DND-41 (cell line): ENCODE measurements at places on chromosomes 3 and 15.

GRCh38 chr3:78204977-78205376, 1165.1 kb downstream of the ROBO2 start:
- no peak overlapping the region for H3K4me3 ChIP-seq

GRCh38 chr3:88180398-88180999, 30.7 kb downstream of the C3orf38 start:
- H3K4me3 ChIP-seq = no peak overlapping the region
- no peaks in the 10 kb centered on the region for H3K27me3 ChIP-seq
- no peak overlapping the region for H3K27ac ChIP-seq
- no peaks in the 10 kb centered on the region for H3K4me1 ChIP-seq

DNA sequence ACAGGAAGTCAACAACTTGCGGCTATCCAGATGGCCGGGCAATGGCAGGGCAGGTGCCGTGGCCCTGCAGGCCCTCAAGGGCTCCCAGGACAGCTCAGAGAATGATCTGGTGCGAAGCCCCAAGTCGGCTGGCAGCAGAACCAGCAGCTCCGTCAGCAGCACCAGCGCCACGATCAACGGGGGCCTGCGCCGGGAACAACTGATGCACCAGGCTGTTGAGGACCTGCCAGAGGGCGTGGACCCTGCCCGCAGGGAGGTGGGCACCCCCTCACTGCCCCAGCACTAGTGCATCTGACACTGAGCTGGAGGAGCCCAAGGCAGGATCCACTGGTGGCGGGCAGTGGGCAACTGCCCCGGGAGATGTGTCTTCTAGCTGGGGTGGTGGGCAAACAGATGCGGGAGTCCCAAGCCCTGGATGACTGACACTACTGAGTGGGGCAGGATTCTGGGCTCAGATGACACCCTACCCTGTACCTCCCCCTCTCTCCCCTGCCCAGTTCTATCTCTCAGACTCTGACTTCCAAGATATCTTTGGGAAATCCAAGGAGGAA, 15.9 kb downstream of the VILL start:
- no peaks in the 10 kb centered on the region for H3K27me3 ChIP-seq
- H3K4me1 ChIP-seq = no peaks in the 10 kb centered on the region
- H3K27ac ChIP-seq = no peak overlapping the region

DNA sequence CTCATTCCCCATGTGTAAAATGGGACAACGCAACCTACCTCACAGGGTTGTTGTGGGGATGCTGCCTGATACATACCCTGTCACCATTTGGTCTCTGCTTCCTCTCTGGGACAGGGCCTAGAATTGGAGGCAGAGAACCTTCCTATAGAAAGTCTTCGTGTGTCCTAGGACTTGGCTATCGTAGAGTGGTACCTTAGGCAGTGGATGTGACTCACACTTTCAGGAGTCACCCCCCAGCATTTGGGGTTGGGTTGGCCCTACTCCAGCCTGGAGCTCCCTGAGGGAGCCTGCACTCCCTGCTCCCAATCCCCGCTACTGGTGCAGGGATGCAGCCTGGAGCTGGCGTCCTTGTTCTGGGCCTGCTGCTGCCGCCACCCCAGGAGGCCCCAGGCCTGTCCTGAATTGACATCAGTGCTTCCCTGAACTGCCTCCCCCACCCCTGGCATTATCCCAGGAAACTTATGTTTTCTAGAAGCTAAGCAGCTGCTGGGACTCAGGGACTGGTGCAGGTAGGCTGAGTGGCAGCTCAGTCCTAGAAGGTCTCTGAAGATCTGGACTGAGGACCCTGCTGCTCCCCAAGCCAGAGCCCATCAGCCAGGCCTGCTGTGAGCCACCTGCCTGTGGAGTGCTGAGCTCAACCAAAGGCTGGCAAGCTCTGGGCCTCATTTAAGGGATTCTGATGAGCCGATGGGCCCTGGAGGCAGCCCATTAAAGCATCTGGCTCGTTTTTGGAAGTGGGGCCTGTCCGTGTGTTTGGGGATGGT, 9.9 kb downstream of the C15orf39 start:
- H3K36me3 ChIP-seq = peaks cover 76% of the 10 kb centered on the region
- H3K4me3 ChIP-seq = no peak overlapping the region
- no peak overlapping the region for H3K27ac ChIP-seq
- peaks cover 3% of the 10 kb centered on the region; the same call in 1 of the 2 replicates for H3K4me1 ChIP-seq
- no peak for DNase-seq

- H3K27ac ChIP-seq = no peak overlapping the region
- H3K4me3 ChIP-seq = no peak overlapping the region
- peaks cover 9% of the 10 kb centered on the region for H3K27me3 ChIP-seq
- H3K36me3 ChIP-seq = no peaks in the 10 kb centered on the region
Observed at GRCh38 chr3:120470870-120471269, 20.1 kb upstream of the FSTL1 start.

- H3K27me3 ChIP-seq = no peaks in the 10 kb centered on the region
- H3K4me3 ChIP-seq = no peak overlapping the region
- DNase-seq = no peak
- no peak overlapping the region for H3K27ac ChIP-seq
Observed at GRCh38 chr15:85073556-85074194, 92.0 kb downstream of the PDE8A start.

- H3K4me3 ChIP-seq = no peak overlapping the region
- H3K4me1 ChIP-seq = no peaks in the 10 kb centered on the region
- DNase-seq = no peak
Observed at GRCh38 chr3:11604139-11604892, 39.4 kb downstream of the VGLL4 start.

GRCh38 chr3:58567251-58567515, 10.0 kb downstream of the FAM107A start:
- no peak for DNase-seq
- peaks cover 17% of the 10 kb centered on the region for H3K27me3 ChIP-seq
- H3K27ac ChIP-seq = no peak overlapping the region
- no peaks in the 10 kb centered on the region for H3K4me1 ChIP-seq
- H3K4me3 ChIP-seq = no peak overlapping the region

- H3K4me3 ChIP-seq = no peak overlapping the region
- DNase-seq = peak; percentile 38
- H3K27ac ChIP-seq = 0 out of 2 replicates have a peak overlapping the region, but pooled peaks have one; percentile 1
- no peaks in the 10 kb centered on the region for H3K27me3 ChIP-seq
Observed at GRCh38 chr3:195893516-195893915, 14.8 kb downstream of the TNK2 start.

DNA sequence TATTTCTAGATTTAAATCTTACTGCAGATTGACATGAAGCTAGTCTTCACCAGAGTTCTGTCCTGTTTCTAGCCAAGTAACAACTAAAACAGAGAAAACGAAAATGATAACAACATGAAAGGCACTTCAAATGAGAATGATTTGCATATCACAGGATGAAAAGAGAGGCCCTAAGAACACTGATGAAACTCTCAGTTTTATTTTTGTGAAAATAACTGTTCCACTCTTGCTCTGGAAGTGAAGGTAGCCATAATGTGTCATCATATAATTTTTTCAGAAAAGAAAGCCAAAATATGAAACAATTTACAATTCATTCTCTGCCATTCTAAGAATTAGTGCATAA, 274.4 kb downstream of the ADAMTSL3 start:
- H3K27ac ChIP-seq = no peak overlapping the region
- H3K4me3 ChIP-seq = no peak overlapping the region
- H3K4me1 ChIP-seq = no peaks in the 10 kb centered on the region
- no peak for DNase-seq

DNA sequence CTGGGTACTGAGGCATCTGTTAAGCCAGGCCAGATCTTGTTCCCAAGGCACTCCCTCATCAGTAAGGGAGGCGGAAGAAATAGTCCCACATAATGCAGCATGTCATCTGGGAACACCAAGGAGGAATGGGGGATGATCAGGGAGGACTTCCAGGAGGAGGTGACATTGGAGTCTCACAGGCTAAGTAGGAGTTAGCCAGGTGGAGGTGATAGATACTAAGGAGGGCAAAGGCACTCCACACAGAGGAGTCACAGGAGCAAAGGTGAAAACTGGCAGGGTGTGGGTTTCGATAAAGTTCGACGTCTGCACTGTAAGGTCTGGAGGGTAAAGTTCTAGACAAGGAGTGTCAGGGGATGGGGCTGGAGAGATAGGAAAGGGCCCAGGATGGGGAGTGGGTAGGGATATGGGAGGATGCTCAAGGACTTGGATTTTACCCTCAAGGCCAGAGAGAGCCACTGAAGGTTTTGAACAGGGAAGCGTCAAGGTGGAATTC, 6.3 kb downstream of the SLC28A1 start:
- H3K27me3 ChIP-seq = no peaks in the 10 kb centered on the region
- no peak overlapping the region for H3K4me3 ChIP-seq
- H3K36me3 ChIP-seq = no peaks in the 10 kb centered on the region
- H3K4me1 ChIP-seq = no peaks in the 10 kb centered on the region
- H3K27ac ChIP-seq = no peak overlapping the region
- DNase-seq = no peak

- no peak for DNase-seq
- no peaks in the 10 kb centered on the region for H3K27me3 ChIP-seq
- H3K27ac ChIP-seq = no peak overlapping the region
- H3K36me3 ChIP-seq = no peaks in the 10 kb centered on the region
- H3K4me1 ChIP-seq = no peaks in the 10 kb centered on the region
Observed at GRCh38 chr3:3074551-3075257, 35.5 kb downstream of the IL5RA start.

GRCh38 chr3:52842424-52842823, 7.6 kb upstream of the MUSTN1 start:
- no peak overlapping the region for H3K27ac ChIP-seq
- no peak overlapping the region for H3K4me3 ChIP-seq
- DNase-seq = no peak
- H3K27me3 ChIP-seq = no peaks in the 10 kb centered on the region
- H3K36me3 ChIP-seq = peaks cover 18% of the 10 kb centered on the region
- no peaks in the 10 kb centered on the region for H3K4me1 ChIP-seq

DNA sequence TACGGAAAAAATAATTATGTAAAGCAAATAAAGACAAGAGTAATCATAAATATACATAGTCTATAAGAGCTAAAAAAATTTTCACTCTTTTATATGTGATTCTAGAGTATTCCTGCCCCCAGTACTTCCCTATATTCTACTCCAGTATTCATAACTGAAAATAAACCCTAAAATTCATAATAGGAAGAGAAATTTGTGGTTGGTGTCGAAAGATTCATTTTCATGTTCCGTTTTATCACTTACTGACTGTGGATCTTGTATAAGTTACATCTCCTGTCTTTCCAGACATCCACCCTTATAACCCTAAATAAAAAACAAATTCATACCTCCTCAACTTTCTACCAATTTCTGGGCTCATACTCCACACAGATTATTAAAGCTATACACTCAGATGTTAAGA, 16.0 kb upstream of the MBNL1 start:
- H3K4me1 ChIP-seq = peaks cover 71% of the 10 kb centered on the region
- H3K36me3 ChIP-seq = no peaks in the 10 kb centered on the region
- H3K4me3 ChIP-seq = no peak overlapping the region

DNA sequence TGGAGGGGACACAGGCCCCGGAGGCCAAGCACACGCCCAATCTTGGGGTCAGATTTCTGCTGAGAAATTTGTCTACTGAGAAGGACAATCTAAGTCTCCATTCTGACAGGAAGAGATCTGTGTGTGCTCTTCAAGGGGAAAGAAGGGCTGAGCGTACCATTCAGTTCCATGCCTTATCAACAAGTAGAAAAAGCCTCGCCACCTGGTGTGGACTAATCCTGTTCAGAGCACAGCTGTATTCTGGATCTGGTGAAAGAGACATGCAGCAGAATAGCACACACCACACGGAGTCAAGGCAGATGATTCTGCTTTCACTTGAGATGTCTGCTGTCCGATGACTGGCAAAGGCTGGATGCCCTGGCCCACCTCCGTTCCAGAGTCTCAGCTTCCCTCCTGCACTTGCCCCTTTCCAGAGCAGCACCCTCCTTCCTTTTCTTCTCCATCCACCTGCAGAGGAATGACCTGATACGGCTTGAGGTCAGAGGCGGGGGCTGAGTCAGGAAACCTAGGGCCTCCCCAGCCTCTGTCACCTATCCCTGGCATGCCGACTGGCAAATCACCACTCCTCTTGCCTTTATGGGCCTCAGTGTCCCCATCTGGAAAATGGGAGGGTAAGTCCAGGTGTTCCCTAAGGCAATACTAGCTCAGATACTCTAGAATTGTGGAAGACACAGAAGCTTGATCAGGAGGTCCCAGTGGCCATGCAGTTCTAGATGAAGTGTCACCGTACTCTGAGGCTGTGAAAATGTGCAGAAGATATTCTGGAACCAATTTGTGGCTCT, 36.9 kb upstream of the CTSH start:
- H3K36me3 ChIP-seq = no peaks in the 10 kb centered on the region
- H3K27me3 ChIP-seq = no peaks in the 10 kb centered on the region
- DNase-seq = no peak
- H3K27ac ChIP-seq = no peak overlapping the region
- H3K4me3 ChIP-seq = no peak overlapping the region

- H3K36me3 ChIP-seq = no peaks in the 10 kb centered on the region
- no peaks in the 10 kb centered on the region for H3K27me3 ChIP-seq
- no peak overlapping the region for H3K27ac ChIP-seq
- no peak overlapping the region for H3K4me3 ChIP-seq
- DNase-seq = no peak
Observed at GRCh38 chr15:79161837-79162508, 71.4 kb upstream of the RASGRF1 start.

DNA sequence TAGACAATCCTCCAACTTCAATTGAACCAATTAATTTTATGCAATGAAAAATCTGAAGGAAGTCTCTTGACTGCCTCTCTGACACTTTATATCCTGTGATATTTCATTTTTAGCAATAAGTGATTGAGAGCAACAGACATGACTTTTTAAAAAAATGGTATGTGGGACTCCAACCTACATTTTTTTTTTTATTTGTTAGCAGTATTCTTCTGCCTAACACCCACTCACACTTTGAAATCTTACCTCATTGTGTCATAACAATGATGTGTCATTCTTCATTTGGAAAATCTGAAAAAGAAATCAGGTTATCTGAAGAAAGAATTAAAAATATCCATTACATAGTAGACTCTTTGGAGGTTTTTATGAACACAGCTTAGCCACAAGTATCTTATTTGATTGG, 541.3 kb upstream of the KCNMB2 start:
- no peak overlapping the region for H3K27ac ChIP-seq
- no peak overlapping the region for H3K4me3 ChIP-seq
- H3K4me1 ChIP-seq = no peaks in the 10 kb centered on the region

DNA sequence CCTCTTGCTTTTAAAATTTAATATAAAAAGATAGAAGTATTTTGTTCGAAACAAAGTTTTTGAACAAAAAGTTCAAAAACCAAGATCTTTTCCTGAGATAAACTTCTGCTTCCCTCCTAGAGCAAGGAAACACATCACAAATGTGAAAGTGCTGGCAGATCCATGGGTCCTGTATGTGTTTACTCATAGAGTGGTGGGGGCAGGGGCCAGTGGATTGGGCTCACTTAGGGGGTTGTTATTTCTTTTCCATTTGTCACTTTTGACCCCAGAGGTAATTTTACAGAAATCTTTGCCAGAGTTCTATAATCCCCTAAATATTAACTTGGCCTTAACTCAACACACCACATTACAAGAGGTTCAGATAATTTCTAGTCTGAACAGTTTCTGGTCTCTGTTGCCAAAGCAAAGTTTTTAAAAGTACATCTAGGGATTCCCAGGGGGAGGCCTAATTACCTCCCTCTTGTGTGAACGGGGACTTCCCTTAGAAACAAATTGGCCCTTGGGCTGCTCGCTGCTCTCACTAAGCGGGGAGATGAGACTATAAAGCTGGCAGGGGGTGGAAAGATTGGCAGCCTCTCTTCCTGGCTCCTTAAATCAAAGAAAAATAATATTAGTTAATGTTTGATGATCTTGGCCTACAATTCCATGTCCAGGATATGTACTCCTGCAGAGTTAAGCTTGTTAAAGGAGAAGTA, 66.8 kb upstream of the PTX3 start:
- H3K4me1 ChIP-seq = no peaks in the 10 kb centered on the region
- no peak for DNase-seq
- no peak overlapping the region for H3K27ac ChIP-seq
- no peaks in the 10 kb centered on the region for H3K27me3 ChIP-seq
- H3K36me3 ChIP-seq = no peaks in the 10 kb centered on the region

GRCh38 chr15:56719774-56720555, 13.3 kb downstream of the ZNF280D start:
- H3K36me3 ChIP-seq = peaks cover 3% of the 10 kb centered on the region; the same call in 1 of the 2 replicates
- no peaks in the 10 kb centered on the region for H3K27me3 ChIP-seq
- H3K27ac ChIP-seq = 0 out of 2 replicates have a peak overlapping the region, but pooled peaks have one; percentile 15
